ENCODE measurements at places on chromosomes 5 and 9. TPM values are rescaled to one million over a fixed set of nuclear protein-coding genes. Genes with fewer than 3 reads are reported as not detected.

Gene PKN3
- total RNA-seq: 4.4 TPM

- DNase-seq: no peak
- no peaks in the 10 kb centered on the region for H3K27me3 ChIP-seq
- no peak overlapping the region for H3K27ac ChIP-seq
- H3K36me3 ChIP-seq: no peaks in the 10 kb centered on the region
These were observed 48.3 kb downstream of the SH3TC2 start for GRCh38 chr5:149014571-149015031.

GRCh38 chr5:98314292-98314691, 459.2 kb upstream of the RGMB start:
- H3K4me3 ChIP-seq: no peak overlapping the region
- H3K36me3 ChIP-seq: no peaks in the 10 kb centered on the region
- H3K4me1 ChIP-seq: no peaks in the 10 kb centered on the region

DNA sequence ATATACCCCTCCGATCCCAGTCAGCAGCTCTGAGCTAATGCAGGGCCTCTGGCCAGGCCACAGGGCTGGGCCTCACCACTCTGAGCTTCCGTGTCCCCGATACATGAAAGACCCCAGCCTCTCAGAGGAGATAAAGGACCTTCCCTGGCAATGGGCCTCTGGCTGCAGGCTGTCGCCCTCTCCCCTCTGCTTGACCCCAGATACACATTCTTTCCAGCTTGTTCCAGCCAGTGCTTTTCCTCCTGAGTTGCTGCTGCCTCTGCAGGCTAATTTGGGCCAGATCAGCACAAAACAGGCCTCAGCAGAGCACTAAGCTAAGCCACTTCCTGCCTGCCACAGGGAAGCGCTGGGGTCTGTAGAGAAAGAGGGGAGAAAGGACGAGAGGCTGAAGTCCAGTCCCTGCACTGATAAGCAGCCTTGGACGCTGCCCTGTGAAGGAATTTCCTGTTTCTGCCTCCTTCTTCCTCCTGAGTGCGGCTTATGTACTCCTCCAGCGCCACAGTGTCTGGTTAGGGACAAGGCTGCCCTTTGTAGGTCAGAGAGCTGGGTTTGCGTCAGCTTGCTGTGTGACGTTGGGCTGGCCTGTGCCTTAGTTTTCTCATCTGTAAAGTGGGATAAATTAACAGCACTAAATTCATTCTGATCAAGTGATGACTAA, 73.0 kb upstream of the IL17B start:
- peak overlapping the region; percentile 93 for H3K27ac ChIP-seq
- H3K4me1 ChIP-seq: peaks cover 77% of the 10 kb centered on the region
- H3K4me3 ChIP-seq: no peak overlapping the region
- DNase-seq: no peak

DNA sequence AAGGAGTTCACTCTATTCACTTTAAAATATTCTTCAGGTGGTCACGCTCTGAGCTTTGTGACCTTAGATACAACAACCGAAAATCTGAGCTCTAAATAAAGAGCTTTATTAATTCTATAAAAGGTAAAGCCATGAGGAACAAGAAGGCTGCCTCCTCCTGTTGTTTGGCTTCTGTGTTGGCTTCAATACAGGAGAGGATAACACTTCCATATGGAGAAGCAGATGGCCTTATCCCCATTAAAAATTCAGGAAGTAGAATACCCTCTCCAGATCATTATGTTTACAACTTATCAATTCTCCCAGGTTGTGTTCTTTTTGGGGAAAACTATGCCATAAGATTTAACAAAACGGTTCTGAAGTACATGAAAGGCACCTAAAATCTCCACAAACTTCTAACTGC, 128.4 kb downstream of the TTC39B start:
- H3K4me1 ChIP-seq: no peaks in the 10 kb centered on the region
- no peak overlapping the region for H3K27ac ChIP-seq
- peaks cover 16% of the 10 kb centered on the region for H3K36me3 ChIP-seq
- no peak for DNase-seq

DNA sequence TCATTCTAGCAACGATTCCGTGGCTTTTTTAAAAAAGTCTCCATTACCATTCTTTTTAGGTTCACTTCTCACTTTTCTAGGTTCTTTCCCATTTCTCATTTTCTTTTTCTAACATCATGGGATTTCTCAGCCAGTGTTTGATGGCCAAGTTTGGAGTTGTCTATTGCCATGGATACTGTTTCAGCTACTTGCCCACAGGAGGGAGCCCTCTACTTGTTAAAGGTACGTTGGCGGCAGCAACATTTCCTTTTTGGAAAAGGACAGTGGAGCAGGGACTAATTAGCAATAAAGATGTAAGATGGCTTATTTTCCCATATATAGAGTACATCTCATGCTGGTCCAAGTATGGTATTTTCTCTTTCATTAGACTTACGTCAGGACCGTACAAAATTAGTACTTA, 2257.5 kb upstream of the C9orf72 start:
- no peaks in the 10 kb centered on the region for H3K36me3 ChIP-seq
- H3K27ac ChIP-seq: no peak overlapping the region
- no peak overlapping the region for H3K4me3 ChIP-seq
- no peak for DNase-seq
- no peaks in the 10 kb centered on the region for H3K27me3 ChIP-seq

Gene NAIF1
- 21.0 TPM for total RNA-seq

Gene C8G
- total RNA-seq: not detected

Gene OSMR
- 190 TPM for total RNA-seq

GRCh38 chr5:171521219-171521633, 101.8 kb downstream of the FGF18 start:
- DNase-seq: peak; percentile 74
- H3K27me3 ChIP-seq: no peaks in the 10 kb centered on the region
- no peak overlapping the region for H3K4me3 ChIP-seq
- H3K4me1 ChIP-seq: peaks cover 40% of the 10 kb centered on the region
- H3K27ac ChIP-seq: peak overlapping the region; percentile 48

Gene CCDC183
- 0.68 TPM for total RNA-seq

DNA sequence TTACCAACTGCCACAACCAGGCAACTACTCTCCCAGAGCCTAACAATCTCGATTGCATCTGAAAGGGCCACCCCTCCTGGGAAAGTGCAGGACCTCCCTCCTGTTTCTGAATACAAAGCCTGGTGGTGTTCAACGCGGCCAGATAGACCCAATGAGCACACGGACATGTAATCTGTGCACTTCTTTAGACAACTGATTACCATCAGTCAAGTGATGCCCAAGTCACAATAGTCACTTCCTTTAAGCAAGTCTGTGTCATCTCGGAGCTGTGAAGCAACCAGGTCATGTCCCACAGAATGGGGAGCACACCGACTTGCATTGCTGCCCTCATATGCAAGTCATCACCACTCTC, 739 bp downstream of the C9orf72 start:
- H3K36me3 ChIP-seq: no peaks in the 10 kb centered on the region
- H3K4me1 ChIP-seq: peaks cover 14% of the 10 kb centered on the region
- DNase-seq: peak; percentile 48
- H3K4me3 ChIP-seq: peak overlapping the region; percentile 94
- H3K27me3 ChIP-seq: no peaks in the 10 kb centered on the region

Gene FBN2
- total RNA-seq: 5.8 TPM

GRCh38 chr5:139648205-139649081, at the start of gene CXXC5:
Gene CXXC5 (plus strand): TSS chr5:139648349. CDS start chr5:139680524, 32,175 bp downstream.
- H3K4me1 ChIP-seq: peaks cover 28% of the 10 kb centered on the region
- peak within 1 kb of the TSS; percentile 90 for H3K4me3 ChIP-seq
- peak within 1 kb of the TSS; percentile 99 for H3K27ac ChIP-seq
- no peaks in the 10 kb centered on the region for H3K27me3 ChIP-seq
- no peaks in the 10 kb centered on the region for H3K36me3 ChIP-seq

GRCh38 chr9:127543221-127543620, 68.9 kb upstream of the STXBP1 start:
- peak overlapping the region; percentile 49 for H3K4me3 ChIP-seq
- peak overlapping the region; percentile 90 for H3K27ac ChIP-seq
- H3K36me3 ChIP-seq: no peaks in the 10 kb centered on the region
- H3K27me3 ChIP-seq: no peaks in the 10 kb centered on the region
- no peak for DNase-seq

Gene RASGRF2
- 6.9 TPM for total RNA-seq

Gene BTNL8
- total RNA-seq: not detected
